ENCODE measurements at places on chromosomes 7 and 10. TPM values are rescaled to one million over a fixed set of nuclear protein-coding genes. Genes with fewer than 3 reads are reported as not detected.

- no peak for DNase-seq
Measured at GRCh38 chr10:43196981-43197833, 59.0 kb downstream of the CSGALNACT2 start.

DNA sequence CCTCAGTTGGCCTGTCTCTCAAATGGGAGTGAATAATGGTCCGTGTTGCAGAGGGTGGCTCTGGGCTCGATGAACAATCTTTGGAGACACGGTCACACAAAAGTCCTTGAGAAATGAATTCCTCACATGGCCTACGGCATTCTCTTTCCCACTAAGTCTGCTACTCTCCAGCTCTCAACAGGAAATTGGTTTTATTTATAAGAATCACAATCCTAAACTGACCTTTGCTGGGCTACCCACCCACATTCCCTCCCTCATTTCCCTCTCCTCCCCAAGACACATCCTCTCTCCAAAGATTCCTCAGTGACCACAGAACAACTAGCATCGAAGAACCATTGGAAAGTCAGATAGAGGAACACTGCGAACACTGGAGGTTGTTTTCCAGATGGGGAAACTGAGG is 4.7 kb downstream of the AFAP1L2 start:
- no peak for DNase-seq

DNA sequence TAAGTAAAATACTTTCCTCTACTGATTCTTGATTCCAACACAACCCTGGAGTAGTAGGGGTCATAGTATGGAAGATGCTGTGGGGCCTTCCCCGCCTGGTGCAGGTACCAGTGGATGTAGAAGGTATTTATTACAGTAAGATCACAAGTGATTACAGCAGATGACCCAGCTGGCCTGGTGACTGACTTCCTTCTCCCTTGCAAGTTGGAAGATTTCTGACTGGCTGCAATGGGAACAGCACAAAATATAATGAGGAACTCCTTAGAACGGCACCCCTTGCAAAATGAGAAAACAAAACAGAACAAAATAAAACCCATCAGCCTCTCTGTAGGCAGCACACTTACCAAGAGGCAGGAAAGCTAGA is 61.7 kb upstream of the TARP start:
- no peak for DNase-seq

DNA sequence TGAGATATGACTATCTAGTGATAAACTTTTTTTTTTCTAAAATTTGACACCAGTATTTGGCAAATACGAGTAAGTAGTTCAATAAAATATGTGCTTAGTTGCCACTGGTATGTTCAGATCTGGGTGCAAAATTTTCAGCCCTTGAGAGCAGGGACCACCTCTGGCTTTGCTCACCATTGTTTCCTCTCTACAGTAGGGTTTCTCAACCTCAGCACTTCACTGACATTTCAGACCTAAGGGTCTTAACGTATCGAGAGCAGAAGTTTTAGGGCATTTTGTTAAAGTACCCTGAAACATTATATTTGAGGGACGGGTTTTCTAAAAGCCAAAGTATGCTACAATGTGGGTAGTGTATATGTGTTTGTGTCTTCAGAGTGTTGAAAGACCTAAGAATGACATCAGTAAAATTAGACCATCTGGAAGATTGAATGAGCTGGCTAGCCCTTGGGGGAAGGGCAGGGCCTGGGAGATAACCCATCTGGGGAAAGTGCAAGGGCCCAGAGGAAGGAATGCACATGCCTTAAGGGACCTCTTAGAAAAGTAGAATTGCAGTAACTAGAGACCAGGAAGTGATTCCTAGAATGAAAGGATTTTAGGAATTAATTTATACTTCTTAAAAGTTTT is 11.8 kb downstream of the BZW2 start:
- peak; percentile 83 for DNase-seq

- no peak for DNase-seq
Measured at GRCh38 chr7:9324513-9324912, 891.1 kb downstream of the NXPH1 start.

GRCh38 chr10:128470321-128470965 is 344.2 kb upstream of the MKI67 start:
- no peak for DNase-seq

- no peak for DNase-seq
Measured at GRCh38 chr7:102097601-102098161, 189.0 kb upstream of the SH2B2 start.

DNA sequence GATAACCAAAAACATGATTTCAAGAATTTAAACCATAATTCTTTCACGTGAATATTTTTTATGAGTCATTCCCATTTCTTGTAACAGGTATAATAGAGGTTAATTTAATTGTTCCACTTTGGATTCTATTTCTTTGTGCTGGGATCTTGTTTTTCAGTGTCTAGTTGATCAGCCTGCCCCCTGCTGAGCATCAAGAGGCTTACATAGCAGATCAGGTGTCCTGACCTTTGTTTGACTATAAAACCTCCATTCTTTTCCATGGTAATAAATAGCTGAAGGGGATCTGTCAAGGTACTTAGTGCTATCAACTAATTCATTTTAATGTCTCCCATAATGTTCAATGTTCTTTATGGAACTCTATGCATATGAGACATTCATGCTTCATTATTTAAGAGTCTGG is 4.9 kb downstream of the COL17A1 start:
- peak; percentile 33 for DNase-seq

DNA sequence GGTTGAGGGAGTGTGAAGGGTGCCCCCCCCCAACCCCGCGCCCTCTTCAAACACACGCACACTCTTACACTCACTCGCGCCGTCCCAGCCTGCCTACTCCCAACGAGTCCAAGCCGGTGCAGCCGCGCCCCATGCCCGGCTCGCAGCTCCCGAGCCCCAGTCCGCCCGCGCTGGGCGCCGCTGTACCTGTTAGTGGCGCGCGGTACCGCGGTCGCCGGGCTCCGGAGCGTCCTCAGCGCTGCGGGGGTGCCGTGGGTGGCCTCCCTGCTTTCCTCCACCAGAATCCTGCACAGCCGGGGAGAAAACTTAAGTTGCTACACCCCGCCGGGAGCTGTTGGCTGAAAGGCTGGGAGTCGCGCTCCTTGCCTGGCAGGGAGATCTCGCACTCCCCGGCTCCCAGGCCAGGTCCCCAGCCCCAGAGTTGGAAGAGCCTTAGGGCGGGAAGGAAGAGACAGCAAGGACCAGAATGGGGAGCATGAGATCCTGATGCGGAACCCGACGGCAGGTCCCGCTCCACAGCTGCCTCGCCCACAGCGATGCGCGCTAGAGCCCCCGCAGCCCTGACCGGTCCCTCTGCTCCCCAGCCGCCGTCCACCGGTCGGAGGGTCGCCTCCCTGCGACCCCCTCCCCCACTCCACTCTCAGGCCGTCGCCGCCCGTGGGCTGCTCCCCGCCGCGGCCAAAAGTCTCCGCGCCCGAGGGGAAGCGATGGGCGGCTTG is 863 bp downstream of the ST8SIA6 start:
- DNase-seq = peak; percentile 21

- DNase-seq = no peak
Measured at GRCh38 chr10:128030498-128031072, 95.6 kb downstream of the MKI67 start.

- no peak for DNase-seq
Measured at GRCh38 chr10:3901370-3901769, 116.4 kb upstream of the KLF6 start.

- no peak for DNase-seq
Measured at GRCh38 chr7:117564080-117564479, 84.3 kb downstream of the CFTR start.

DNA sequence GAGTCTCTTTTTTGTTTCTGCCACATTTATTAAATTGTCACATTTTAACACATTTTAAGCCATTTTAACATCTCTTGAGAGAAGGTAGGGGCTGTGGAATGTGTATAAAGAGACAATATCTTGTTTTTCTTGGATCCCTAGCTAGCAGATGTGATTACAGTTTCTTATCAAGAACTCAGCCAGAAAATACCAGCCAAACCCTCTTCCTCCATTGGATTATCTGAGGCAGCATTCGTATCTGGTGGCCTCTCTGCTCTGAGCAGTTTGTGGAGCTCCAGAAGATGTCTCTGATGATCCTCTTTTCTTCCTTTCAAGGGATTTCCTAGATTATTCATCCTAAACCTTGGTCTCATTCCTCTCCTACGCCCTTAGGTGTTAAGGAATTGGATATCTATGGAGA is 35.3 kb upstream of the PFKFB3 start:
- DNase-seq = no peak

GRCh38 chr7:4799508-4800268 is 24.3 kb downstream of the AP5Z1 start:
- DNase-seq = no peak

The PLAU gene
- 60.1 TPM for total RNA-seq

The MBL2 gene
- total RNA-seq = not detected

The CXCL12 gene
- total RNA-seq = 611 TPM

The ERCC6 gene
- total RNA-seq = 14.4 TPM

The COMTD1 gene
- total RNA-seq = 8.3 TPM

The PDE6C gene
- not detected for total RNA-seq
